CD4-positive, alpha-beta T cell treated with Interleukin-12 subunit alpha and Interleukin-12 subunit beta, for 1 hour (primary cell): ENCODE measurements at places on chromosomes 16 and 17.

- no peak for DNase-seq
Observed at GRCh38 chr17:38751144-38751807, 1.3 kb upstream of the PSMB3 start.

DNA sequence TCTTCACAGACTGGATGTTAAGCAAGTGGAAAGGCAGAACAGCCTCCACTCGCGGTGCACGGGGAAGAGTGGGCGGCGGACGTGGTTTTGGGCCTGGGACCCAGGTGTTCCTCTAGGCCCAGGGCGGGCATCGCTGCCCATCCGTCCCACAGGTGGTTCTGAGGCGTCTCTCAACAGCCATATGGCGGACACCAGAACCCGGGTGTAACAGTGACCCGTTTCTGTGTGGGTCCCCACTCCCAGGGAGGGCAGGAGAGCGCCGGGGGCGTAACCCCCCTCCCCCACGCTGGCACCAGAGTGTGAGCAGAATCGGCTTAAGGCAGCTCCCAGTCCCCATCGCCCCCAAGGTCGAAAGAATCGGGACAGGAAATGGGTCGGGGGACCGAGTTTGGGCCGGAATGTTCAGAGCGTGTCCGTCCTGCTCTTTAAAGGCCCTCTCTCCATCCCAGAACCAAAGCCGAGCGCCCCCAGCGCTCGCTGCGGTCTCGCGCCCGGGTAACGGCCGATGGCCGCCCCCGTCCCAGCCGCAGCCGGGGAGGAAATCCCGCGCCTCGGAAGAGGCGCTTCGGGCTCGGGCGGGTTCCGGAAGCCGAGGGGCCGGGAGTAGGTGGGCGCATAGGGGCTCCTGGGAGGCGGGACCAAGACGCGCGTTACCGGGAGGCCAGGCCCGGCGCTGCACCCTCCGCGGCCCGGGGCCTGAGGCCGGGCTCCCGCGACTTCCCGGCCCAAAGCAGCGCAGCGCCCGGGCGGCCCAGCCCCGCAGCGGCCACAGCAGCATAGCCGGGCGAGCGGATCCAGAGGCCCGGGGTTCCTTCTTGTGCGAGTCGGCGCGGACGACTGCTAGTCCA lies at the start of gene TK2:
TSS of gene TK2 (minus strand) at position 839 of the 848 bp plus-strand sequence. CDS start at position 778, 61 bp downstream.
- peak; percentile 57 for DNase-seq

GRCh38 chr17:44355642-44356099 lies 8.0 kb downstream of the FAM171A2 start:
- DNase-seq, result no peak

DNA sequence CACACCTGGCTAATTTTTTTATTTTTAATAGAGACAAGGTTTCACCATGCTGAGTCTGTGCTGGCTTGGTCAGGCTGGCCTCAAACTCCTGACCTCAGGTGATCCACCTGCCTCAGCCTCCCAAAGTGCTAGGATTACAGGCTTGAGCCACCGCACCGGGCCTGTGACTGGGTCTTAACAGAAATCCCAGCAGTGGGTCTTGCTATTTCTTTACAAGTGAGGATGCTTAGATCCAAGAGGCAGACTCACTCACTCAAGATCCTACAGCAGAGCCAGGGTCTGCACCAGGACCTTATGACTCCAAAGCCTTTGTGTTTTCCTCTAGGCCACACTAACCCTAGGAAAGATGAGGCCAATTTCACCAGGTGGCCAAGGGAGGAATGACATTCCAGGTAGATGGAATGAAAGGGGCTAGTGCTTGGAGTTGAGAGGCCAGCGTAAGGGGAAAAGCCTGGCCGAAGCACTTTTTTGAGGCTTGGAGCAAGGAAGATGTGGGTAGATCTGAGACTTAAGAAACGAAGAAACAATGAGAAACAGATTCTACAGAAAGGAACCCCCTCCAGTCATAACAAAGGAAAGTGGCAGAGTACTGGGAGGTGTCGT lies 5.7 kb upstream of the STAT5A start:
- no peak for DNase-seq

DNA sequence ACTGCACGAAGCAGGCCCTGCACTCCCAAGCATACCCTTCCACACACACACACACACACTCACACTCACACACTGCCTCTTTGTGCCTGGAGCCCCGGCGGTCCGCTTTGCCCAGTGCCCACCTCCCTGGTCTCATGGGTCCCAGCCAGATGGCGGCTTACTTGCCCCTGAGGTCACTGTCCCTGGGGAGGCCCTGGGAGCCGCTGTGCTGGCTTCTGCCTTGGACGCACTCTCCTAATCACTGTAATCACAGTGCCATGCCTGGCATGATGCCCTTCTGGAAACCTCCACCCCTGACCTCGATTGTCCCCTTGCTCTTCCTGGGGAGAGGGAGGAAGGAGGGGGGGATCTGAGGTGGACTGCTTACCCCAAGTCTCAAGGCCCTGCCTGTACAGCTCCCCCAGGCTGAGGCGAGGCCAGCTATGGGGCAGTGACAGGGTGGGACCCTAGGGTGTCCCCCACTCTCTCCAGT lies 36.0 kb downstream of the ARHGAP23 start:
- no peak for DNase-seq

- DNase-seq, result no peak
Observed at GRCh38 chr16:84931506-84931905, 79.8 kb downstream of the ZDHHC7 start.

- DNase-seq, result no peak
Observed at GRCh38 chr17:37714897-37715296, 30.0 kb downstream of the HNF1B start.

GRCh38 chr17:17856386-17856785 lies 19.6 kb upstream of the SREBF1 start:
- DNase-seq, result no peak

DNA sequence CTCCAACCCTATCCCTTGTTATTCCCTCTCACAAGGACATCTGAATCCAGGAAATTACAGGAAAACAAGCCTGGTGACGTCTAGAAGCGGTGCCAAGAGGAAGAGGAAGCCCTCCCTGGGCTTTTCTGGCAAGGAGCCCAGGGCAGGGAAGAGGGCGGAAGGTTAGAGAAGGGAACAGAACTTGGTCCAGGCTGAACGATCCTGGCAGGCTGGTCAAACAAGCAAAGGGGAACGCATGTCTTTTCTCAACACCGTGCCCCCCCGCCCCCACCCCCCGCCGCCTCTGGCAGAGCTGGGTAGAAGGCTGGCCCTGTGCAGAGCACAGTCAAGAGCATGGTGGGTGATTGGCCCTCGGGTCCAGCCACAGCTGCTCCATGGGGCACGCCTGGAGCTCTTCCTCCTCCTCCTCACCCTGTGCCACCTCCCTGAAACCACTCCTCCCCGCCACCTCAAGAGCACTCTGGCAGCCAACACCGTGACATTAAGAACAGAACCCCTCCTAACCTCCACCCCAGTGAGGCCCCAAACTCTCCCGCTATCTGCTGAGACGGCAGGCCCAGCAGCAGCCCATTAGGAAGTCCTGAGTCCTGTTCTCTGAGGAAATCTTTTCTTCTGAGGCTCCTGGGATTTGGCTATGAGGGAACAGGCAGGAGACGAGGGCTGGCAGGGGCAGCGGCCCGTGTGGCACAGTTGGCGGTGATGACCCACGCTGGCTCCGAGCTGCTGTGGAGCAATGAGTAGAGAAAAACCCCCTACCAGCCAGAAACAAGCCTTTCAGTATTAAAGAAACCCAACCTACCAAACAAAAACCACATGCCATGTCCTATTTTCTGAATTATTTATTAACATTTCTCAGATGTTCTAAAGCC lies 7.3 kb downstream of the C16orf86 start:
- DNase-seq, result no peak

- DNase-seq, result no peak
Observed at GRCh38 chr17:56309897-56310296, 156.6 kb downstream of the ANKFN1 start.

DNA sequence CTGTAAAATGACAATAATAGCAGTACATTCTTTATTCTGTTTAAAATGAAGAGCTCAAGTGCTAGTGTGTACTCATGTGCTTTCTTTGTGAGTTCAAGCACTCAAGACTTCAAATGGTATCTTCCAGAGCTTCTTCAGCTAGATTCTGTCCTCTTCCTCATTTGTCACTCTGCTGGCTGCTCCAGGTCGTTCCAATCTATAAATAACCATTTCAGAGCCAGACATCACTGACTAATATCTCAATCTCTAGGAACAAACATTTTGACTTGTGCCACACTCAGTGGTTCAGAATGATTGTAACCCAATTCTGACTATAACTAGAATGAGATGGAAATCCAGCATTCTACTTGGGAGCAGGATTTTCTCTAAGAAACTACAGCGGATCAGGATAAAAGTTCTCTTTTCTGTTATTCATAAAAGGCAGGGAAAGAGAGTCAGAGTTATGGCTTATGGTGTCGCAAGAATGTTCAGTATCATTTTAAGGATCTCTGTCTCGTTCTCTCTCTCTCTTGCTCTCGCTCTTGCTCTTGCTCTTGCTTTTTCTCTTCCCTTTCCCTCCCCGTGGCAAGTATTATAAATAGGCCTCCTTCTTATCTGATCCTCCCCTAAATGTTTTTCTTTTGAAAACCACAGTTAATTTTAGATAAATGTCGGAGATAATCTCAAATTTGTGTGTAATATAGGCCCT lies 116.3 kb upstream of the MAF start:
- no peak for DNase-seq

- no peak for DNase-seq
Observed at GRCh38 chr17:13576661-13577526, 24.8 kb downstream of the HS3ST3A1 start.

DNA sequence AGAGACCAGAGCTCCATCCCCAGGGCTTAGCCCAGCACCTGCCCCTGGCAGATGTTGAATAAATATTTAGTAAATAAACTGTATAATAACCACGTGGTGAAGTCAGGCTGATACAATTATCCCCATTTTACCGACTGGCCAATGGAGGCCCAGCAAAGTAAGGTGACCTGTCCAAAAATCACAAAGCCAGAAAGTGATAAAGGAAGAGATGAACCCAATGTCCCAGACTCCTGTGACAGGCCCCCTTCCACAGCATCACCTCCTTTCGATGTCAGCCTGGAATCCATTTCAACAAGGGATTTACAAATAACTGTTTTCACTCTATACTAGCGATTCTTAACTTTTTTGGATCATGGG lies 5.5 kb downstream of the TVP23A start:
- DNase-seq, result no peak

DNA sequence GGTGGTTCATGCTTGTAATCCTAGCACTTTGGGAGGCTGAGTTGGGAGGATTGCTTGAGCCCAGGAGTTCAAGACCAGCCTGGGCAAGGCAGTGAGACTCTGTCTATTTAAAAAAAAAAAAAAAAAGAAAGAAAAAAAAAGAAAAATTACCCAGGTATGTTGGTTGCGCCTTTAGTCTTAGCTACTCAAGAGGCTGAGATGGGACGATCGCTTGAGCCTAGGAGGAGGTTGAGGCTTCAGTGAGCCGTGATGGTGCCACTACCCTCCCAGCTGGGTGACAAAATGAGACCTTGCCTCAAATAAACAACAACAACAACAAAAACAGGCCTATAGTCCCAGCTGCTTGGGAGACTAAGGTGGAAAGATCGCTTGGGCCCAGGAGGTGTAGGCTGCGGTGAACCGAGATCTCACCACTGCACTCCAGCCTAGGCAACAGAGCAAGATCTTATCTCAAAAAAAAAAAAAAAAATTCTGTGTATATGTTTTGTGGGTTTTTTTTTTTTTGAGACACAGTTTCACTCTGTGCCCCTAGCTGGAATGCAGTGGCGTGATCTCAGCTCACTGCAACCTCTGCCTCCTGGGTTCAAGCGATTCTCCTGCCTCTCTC lies 12.5 kb upstream of the ANKRD40CL start:
- peak; percentile 71 for DNase-seq

- no peak for DNase-seq
Observed at GRCh38 chr17:6420173-6420641, 14.7 kb downstream of the AIPL1 start.

DNA sequence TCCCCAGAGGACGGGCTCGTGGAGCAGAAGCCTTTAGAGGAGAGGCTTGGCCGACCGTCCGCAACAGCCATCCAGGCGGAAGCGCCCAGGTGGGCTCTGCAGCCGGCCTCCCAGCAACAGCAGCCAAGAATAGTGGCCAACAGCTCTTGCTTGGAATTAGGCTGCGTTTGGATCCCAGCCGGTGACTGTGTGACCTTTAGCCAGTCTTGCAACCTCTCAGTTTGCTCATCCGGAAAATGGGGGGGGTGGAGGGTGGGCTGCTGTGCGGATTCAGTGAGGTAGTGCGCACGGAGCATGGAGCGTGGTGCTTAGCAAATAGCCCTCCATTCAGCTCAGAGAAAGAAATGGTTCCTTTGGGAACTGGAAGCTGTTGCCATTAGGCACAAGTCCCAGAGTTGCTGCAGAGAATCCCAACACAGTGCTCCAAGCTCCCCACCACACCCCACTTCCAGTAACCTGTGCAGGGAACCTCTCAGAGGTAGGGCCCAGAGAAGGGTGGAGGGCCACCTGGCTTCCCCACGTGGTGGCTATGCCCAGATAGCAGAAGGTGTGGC lies 46.7 kb downstream of the RTN4RL1 start:
- no peak for DNase-seq

DNA sequence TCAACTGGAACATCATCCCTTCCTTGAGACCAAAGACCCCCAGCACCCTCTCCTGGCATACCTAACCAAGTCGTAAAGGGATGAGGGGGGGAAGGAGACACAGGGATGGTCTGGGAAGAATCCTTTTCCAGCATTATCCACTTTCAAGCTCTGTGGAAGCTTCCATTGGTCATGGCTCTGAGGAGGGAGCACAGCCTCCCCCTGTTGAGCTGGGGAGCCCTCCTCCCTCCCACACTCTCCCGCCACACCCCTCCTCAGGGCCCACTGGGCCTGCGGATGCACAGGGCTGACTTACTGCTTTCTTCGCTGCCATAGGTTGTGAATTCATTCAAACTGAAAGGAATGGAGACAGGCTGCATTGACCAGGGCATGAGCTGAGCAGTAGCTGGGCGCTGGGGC lies 12.4 kb downstream of the CSF3 start:
- DNase-seq, result no peak
